ENCODE measurements at places on chromosomes 11 and 22. TPM values are rescaled to one million over a fixed set of nuclear protein-coding genes. Genes with fewer than 3 reads are reported as not detected.

Gene APOBEC3A
- not detected for total RNA-seq

Gene CHRM4
- total RNA-seq, result not detected

Gene KDM4D
- total RNA-seq, result 0.89 TPM

- no peak for DNase-seq
These were observed 4.9 kb downstream of the SSH3 start for GRCh38 chr11:67308031-67308866.

- no peak for DNase-seq
These were observed at the start of gene PTPRCAP for GRCh38 chr11:67437082-67437808. PTPRCAP (minus strand) TSS chr11:67437682; CDS start chr11:67437619, 63 bp downstream.

DNA sequence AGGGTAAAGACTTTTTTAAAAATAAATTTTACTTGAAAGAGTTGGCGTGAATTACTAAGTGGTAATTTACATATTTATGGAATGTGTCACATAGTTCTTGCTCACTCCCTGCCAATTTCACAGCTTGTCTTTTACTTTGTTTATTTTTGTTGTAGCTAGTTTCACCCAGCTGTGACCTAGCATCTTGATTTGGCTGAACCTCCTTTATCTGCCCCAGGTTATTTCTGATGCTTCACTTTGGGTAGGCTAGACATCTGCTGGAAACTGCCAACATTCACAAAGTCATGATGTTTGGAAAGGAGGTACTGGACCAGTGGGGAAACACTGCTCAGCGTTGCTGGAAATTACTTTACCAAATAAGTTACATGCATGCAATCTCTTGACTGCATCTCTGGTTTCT lies 1676.0 kb upstream of the RAG2 start:
- peak; percentile 44 for DNase-seq

GRCh38 chr22:39317084-39317774 lies 2.2 kb downstream of the RPL3 start:
- DNase-seq, result peak; percentile 22

DNA sequence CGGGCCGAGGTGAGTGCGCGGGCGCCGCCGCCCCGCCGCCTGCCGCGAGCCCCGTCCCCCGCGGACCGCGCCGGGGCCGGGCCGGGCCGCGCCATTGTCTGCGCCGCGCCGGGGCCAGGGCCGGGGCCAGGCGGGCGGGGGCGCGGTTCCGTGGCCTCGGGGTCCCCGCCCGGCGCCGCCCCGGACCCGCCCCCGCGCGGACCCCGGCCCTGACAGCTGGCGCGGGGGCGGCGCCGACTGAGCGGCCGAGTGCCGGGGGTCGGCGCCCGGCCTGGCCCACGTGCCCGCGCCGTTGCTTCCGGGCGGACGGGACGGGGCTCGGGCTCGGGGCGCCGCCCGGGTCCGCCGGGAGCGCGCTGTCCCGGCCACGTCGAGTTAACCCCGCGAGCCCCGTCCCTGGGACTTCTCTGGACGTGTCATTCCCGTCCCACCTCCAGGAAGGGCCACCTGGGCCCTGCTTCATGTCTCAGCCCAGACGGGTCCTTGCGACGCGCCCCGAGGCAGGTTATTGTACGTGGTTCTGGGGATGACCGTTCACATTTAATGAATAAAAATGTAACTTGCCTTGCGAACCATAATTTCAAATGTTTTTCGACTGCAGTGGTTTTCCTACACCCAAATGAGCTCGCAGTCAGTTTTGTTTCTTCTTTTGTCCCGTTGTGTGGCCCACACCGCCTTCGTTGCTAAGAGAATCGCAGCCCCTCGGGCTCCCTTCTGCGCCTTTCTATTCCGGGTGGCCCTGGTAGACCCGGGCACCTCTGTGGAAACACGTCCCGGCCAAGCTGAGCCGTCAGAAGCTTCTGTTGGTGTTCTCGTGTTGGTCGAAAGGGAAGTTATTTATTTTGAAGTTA lies 562 bp downstream of the ZBED4 start:
- peak; percentile 14 for DNase-seq

DNA sequence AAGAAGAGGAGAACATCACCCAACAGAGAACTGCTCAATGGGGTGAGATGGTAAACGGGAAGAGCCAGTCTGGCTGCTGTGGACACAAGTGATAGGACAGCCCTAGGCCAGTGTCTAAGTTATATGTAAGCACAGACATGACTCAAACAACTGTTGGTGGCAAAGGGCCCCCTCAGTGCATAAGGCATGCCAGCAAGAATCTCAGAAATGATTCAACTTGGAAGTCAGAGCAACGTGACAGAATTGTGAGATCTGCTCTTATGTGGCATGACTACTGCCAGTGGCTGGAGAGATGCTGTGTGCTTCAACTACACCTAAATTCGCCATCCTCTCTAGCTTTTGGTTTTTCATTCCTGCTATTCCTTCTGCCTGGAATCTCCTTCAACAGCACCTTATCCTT lies 7.4 kb downstream of the SLN start:
- DNase-seq, result peak; percentile 66

DNA sequence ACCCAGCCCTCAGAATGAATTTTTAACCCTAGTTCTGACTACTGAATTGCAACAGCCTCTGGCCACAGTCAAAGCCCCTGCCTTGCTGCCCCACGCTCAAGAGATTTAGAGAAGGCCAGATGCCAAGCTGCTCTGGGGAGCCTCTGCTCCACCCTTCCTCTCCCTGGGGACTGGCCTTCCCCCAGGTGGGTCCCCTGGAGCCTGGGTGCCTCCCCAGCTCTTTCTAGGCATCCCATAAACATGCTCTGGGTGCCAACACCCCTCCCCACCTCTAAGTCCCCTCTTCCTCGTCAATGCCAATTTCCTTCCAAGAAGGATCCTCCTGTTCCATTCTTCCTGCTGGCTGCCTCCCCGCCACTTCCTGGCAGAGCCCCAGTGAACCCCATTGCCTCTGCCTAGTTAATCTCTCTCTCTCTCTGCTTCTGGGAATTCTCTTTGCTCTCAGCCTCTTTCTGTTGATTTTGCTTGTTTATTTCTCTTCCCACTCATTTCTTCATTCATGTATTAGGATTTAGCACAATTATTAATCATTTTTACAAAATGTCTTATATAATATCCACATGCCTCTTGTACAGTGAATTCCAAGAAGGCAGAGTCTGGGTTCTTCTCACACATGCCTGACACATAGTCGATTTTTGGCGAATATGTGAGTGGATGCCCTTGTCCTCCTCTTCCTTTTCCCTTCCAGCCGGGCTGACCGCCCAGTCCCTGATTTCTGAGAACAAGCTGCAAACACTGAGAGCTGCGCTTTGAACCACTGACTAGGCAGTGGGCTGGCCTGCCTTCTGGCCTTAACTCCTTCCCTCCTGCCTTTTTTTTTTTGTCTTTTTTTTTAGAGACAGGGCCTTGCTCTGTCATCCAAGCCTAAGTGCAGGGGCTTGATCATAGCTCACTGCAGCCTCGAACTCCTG lies 17.5 kb downstream of the UQCR10 start:
- peak; percentile 35 for DNase-seq

- peak; percentile 59 for DNase-seq
These were observed 28.9 kb downstream of the SLC22A12 start for GRCh38 chr11:64619811-64620380.

DNA sequence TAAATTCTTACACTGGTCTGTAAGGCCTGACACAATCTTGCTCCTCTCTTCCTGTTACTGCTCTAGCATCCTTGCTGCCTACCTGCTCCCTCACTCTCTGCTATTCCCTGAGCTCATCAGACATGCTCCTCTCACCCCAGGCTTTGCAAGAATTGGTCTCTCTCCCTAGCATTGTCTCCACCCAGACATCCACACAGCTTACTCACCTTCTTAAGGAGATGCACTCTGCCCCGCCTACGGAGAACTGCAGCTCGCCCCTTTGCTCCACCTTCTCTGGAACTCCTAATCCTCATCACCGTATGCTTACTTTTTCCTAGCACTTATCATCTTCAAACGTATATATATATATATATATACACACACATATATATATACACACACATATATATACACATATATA lies 23.3 kb upstream of the TMPRSS5 start:
- DNase-seq, result peak; percentile 4

All from MG63 (cell line).